ENCODE measurements at places on chromosomes 1 and 21. TPM values are rescaled to one million over a fixed set of nuclear protein-coding genes. Genes with fewer than 3 reads are reported as not detected.

The FUCA1 gene
- total RNA-seq: 31.2 TPM

The DONSON gene
- 6.0 TPM for total RNA-seq

GRCh38 chr1:30743584-30744059, 14.0 kb downstream of the LAPTM5 start:
- DNase-seq: no peak

GRCh38 chr1:35807614-35808449, at the start of gene AGO4:
AGO4 (plus strand) TSS chr1:35808016; CDS start chr1:35808417, 401 bp downstream.
- peak; percentile 67 for DNase-seq

- DNase-seq: no peak
These were observed 65.2 kb upstream of the ABCG1 start for GRCh38 chr21:42153746-42154145.

DNA sequence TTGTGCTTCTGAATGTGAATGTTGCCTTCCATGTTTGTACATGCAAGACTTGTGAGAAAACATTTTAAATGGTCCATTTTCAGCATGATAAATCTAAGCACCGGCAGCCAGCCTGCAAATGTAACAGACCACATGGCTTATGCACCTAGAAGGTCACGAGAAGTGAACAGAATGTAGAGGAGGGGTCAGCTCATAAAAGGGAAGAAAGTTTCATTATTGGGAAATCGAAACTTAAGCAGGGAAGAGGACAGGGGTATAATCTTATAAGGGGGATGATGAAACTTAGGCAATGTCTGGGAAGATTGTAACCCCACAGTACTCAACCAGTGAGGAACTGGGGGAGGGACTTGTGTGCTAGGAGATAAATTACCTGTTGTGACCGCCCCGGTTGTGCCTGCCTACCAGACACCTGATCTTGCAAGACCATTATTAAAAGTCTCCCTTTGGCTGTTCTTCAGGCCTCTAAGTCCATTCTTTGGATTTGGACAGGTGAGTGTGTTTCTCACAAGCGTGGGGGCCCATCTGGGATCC, 37.7 kb upstream of the VN1R5 start:
- no peak for DNase-seq

DNA sequence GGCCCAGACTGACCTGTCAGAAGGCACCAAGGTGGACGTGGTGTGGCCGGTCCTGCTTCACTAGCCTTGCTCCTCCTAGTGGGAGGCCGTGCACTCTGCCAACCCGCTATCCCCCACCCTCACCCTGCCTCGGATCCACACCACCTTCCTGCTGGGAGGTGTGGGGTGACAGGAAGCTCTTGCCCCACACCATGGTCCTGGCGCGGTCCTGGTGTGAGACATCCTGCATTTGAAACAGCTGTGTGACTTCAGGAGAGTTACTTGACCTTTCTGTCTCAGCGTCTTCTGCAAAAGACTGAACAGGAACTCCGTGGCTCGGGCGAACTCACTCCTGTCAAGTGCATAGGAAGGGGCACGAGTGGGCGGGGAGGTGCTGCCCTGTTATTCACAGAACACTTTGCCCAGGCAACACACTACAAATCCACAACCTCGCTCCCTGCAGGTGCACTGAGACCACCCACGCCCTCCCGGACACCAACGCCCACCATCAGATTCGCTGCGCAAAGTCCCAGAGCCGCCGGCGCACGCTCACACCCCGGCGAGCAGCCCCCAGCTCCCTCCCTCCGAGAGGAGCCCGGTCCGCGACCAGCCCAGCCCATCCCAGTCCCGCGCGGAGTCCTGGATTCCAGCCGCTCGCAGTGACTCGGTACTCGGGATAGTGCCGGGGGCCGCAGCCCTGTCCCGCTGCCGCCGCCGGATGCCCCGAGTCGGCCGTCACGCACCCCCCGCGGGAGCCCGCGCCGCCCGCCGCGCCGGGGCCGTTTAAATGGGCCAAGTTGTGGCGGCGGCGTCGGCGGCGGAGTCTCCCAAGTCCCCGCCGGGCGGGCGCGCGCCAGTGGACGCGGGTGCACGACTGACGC, at the start of gene SAMD11:
Gene SAMD11, plus strand, starts transcription at position 793 of the 860 bp plus-strand sequence. CDS start 509 bp downstream, outside the sequence.
- peak; percentile 90 for DNase-seq

DNA sequence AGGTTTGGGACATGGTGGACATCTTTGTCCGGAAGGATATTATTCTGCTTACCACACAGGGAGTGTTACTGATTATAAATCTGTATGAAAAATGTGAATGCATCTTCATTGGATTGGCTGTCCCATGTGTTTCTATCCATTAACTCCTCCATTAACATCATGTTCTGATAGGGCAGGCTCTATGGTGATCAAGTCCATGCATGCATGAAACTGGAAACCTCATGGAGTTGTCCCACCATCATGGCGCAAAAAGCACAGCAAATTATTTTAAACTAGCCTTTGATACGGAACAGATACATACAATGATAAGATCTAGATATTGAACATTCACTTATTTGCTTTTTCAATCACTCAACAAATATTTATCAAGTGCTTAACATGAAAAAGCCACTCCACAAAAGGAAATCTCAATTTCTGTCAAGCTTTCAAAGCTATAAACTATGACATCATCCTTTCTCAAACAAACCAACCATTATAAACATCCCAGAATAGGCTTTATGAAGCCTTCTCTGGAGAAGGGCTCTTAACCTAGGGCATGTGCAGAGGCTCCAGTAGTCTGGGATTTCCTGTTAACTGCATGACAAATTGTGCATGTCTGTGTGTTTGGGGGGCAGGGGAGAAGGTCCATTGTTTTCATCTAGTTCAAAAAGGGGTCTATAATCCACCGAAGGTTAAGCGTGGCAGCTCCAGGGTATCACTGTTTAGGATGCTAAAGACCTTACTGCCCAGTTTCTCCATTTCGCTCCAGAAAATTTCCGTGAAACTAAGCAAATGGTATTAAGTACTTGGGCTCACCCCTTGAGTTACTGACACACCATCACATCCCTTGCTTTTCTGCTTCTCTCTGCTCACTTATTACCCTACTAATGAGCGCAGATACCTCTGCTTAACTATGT, 46.1 kb downstream of the ADAMTS1 start:
- DNase-seq: peak; percentile 83

DNA sequence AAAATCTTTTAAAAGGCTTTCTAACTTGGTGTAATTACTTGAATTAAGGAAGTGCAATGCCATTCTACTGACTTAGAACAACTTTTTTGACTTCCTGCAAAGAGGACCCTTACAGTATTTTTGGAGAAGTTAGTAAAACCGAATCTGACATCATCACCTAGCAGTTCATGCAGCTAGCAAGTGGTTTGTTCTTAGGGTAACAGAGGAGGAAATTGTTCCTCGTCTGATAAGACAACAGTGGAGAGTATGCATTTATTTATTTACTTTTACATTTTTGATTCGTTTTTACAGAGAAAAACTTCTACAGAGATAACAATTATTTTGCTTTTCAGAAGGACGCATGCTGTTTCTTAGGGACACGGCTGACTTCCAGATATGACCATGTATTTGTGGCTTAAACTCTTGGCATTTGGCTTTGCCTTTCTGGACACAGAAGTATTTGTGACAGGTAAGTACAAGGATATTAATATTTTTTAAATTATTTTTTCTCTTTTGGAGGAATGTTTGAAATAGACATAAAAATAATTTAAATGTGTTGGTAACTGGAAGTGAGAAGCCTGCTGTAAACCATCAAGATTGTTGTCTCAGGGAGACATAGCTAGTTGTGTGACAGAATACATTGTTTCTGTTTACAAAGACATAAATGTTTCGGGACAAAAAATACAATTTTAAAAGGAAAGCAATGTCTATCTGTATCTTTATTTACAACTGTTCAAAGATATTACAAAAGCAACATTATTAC, at the start of gene PTPRC:
Gene PTPRC, plus strand, starts transcription at position 147 of the 742 bp plus-strand sequence. Its CDS starts 229 bp downstream, at position 376.
- DNase-seq: peak; percentile 22

DNA sequence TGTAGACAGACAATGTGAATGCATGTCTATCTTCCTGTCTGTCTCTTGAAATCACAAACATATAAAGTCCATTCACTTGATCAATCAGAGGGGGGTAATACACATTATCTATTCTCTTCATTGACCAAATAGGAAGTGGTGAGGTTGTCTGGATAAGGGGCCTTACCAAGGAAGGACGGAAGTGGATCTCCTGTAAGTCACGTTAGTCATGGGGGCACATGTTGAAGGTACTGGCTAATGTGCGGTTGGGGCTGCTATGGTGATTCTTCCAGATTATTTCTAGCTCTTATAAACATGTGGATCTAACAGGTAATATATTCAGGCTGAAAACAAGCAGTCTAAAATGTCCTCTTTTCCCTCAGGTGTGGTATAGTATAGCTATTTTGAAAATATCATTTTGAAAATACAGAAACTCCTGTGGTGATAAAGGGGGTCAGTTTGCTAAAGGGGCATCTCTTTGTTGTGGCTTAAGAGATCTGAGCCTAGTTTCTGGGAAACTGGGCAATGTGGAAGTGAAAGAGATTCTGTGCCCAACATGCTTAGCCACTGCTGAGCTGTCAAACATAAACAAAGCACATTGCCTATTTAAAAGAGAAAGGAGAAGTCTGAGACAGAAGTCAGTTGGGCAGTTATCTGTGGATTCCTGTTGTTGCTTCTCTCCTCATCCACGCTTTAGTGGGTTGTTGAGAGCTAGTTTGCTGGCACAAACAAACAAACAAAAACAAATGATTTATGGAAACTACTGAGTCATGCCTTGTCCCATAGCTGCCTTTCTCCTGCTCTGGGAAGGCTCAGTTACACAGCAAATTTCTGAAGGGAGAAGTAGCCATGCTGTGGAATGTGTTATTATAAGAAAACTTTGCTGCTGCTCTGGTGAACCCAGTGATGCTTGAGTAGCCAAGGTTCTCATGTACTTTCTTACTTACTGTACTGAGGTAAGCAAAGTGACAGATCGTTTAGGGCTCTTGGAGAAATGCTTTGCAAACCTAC, 166.9 kb downstream of the HLX start:
- peak; percentile 22 for DNase-seq

DNA sequence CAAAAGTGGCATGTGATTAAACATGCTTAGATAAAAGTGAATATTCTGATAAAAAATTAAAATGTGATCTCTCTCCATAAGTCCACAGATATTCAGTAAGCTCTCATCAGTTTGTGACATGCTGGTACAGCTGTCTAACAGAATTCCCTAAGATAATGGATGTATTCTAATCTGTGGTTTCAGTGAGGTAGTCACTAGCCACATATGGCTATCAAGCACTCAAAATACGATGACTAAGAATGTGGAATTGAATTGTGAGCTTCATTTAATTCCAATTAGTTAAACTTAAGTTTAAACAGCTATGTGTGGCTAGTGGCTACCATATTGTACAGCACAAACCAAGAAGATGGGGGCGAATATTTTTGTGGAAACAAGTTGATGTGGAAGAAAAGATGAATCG, 4.1 kb upstream of the REG4 start:
- no peak for DNase-seq

- peak; percentile 80 for DNase-seq
These were observed 138.4 kb downstream of the PLXNA2 start for GRCh38 chr1:208105756-208106155.

- DNase-seq: no peak
These were observed 465.7 kb downstream of the USP25 start for GRCh38 chr21:16195538-16195910.

DNA sequence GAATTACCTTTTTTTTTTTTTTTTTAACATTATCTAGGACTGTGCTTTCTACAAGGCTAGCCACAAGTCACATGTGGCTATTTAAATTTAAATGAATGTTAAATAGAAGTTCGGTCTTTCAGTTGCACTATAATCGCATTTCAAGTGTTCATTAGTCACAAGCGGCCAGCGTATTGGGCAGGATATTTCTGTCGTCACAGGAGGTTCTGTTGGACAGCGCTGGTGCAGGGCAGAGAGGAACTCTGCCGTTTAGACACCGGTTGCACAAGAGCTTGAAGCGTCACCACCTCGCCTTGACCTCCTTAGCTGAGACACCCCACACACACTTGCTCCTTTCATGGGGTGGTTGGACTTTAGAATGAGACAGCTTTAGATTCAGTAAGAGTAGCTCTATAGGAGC, 64.1 kb downstream of the BACE2 start:
- DNase-seq: no peak

DNA sequence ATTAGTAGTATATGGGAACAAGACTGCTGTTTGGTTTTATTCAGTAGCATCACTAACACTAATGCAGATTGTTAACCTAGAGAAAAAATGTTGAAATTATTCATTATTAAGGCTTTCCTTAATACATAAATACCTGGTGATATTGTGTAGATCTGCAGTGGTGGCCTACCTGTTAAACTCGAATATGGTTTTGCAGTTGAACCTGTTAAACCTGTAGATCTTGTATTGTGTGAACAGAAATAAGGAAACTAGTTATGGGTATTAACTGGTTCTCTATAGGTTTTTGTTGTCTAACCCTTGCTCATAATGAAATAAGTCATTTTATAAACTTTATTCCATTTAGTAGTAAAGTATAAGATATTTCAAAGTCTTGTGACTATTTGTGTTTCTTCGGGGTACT, 23.9 kb downstream of the PKN2 start:
- DNase-seq: peak; percentile 38

- no peak for DNase-seq
These were observed 27.0 kb downstream of the COL18A1 start for GRCh38 chr21:45431781-45432572.

DNA sequence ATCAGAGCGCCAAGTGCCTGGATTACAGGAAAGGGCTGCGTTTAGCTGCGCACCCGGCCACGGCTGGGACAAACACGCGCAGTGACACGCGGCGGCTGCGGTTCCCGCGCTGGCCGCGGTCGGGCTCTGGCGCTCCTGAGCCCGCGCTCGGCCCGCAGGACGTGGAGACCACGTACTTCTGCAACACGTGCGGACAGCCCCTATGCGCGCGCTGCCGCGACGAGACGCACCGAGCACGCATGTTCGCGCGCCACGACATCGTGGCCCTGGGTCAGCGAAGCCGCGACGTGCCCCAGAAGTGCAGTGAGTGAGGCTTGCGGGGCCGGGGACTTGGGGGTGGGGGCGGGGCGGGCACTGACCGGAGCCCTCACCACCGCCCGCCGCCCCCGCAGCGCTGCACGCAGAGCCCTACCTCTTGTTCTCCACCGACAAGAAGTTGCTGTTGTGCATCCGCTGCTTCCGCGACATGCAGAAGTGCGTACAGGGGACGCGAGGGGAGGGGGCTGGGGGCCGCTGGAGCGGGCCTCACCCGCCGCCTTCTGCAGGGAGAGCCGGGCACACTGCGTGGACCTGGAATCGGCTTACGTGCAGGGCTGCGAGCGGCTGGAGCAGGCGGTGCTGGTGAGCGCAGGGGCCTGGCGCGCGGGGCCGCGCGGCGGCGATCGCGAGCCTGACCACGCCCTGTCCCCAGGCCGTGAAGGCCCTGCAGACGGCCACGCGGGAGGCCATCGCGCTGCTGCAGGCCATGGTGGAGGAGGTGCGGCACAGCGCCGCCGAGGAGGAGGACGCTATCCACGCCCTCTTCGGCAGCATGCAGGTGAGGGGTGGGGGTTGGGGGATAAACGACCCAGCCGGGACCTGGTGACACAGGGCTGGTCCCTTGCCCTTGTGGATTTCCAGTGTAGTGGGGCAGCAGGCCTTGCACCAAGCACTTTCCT, 3.1 kb downstream of the RNF207 start:
- peak; percentile 57 for DNase-seq

DNA sequence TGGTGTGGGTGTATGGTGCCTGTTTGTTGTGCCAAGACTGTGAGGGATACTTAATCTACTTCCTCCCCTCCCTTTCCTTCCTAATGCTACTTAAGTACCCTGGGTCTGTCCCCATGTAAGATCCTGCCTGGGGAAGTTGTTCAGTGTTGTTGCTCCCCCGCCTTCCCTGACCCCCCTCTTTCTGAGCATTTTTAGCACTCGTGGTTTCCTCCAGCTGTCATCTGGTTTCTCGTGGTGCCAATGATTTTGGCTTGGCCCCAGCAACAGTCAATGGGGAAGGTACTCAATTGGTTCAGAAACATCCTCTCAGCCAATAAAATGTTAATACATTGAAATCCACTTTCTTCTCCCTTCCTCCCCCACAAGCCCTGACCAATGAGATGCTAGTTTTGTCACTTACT, 8.0 kb upstream of the B4GALT3 start:
- DNase-seq: peak; percentile 89

- no peak for DNase-seq
These were observed 177.0 kb upstream of the TNR start for GRCh38 chr1:175920381-175920780.
